GM04503 (cell line): ENCODE measurements at places on chromosomes 5 and 9.

GRCh38 chr5:102583276-102584124, 84.7 kb upstream of the SLCO6A1 start:
- DNase-seq, result no peak

GRCh38 chr5:116883875-116884274, 309.3 kb upstream of the SEMA6A start:
- no peak for DNase-seq

GRCh38 chr5:151270599-151270998, 17.6 kb downstream of the GM2A start:
- DNase-seq, result no peak

- peak; percentile 11 for DNase-seq
Measured at GRCh38 chr9:32294106-32294505, 90.3 kb upstream of the ACO1 start.

- no peak for DNase-seq
Measured at GRCh38 chr5:58498340-58498942, 7.2 kb downstream of the GAPT start.

DNA sequence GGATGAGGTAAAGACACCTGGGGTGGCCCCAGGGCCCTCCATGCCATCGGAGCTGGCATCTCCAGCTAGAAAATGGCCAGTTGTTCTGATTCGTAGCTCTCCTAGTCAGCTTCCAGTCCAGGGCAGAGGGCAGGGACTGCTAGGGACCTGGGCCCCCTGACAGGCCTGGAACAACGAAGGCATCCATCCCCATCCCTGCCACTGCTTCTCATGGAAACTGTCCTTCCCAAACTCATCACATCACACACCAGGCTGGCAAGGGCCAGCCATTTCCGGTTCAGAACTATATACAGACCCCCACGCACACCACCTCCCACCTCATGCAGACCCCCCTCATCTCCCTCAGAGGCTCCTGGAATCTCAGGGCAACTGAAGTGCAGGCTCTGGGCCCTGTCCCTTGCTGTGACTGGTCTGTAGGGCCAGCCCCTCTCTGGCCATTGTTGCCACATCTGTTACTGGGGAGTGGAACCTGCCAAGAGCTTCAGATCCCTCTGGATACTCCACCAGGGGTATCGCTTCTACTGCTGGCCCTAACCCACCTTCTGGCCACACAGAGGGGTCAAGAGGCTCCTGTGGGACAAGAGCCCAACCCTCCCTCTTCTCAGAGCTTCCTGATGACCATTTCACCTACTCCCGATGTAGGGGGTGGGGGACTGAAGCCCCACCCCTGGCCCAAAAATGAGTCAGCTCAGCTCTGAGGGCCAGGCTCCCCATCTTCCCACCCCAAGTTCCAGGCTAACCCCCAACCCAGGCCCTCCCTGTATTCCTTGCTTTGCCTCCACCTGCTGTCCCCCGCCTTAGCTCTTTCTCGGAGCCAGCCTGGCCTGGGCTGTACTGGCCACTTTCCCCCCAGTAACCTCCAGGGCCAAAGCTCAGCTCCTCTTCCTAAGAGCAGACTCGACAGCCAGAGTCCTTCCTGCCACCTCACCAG, 1.2 kb upstream of the MZB1 start:
- DNase-seq, result no peak

DNA sequence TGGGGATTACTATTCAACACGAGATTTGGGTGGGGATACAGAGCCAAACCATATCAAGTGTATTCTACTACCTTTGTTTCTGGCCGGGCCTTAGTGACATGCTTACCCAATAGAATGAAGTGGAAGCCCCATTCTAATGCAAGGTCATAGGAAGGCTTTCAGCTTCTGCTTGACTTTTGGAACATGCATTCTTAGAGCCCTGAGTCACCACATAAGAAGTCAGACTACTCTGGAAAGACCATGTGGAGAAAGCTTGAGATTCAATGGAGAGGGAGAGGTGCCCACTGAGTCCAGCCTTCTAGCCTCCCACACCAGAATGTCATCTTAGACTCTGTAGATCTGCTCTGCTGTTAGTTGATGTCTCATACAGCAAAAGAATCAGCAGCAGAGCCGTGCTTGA, 155.7 kb upstream of the FBN2 start:
- DNase-seq, result no peak

GRCh38 chr9:38373679-38374078, 18.8 kb upstream of the ALDH1B1 start:
- no peak for DNase-seq
